Activated CD4-positive, alpha-beta T cell treated with anti-CD3 and anti-CD28 coated beads, Interleukin-2, amount 10 ng/mL, durations not matched to agents 24 days and 14 days (primary cell): ENCODE measurements at places on chromosomes 7 and 10.

- no peak for DNase-seq
Measured at GRCh38 chr7:107494315-107494751, 24.5 kb downstream of the GPR22 start.

DNA sequence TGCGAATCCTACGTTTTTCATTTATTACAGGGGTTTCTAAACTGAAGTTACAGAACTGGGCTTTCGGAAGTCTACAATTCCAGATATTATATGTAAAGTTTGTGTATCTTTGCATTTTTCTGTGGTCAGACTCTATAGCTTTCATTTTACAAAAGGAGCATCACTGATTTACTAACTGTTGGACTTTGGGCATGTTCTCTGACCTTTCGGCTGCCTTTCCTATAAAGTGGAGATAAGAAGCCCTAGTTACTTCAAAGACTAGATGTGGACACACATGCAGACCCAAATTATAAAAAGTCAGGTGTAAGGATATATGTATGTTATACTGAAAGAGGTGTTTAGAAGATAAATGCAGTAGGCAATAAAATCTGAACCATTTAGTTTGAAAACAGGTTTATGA is 126.6 kb upstream of the PRKCQ start:
- no peak for DNase-seq

DNA sequence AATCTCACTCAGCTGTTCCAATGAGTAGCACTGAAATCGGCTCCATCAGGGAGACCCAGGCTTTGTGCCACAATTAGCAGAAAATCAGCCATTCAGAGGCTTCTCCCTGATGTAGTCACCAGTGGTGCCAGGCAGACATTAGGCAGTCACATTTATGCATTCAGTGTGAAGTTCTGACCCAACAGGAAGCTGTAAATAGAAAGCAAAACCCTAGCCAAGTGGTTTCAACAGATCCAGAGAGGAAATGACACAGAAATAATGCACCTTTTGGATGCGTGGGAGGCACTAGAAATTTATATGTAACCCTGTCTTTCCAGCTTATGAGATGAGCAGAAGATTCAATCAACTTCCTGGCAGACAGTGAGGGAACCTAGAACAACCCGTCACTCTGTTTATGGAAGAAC is 186.4 kb downstream of the PDE1C start:
- DNase-seq, result no peak

- no peak for DNase-seq
Measured at GRCh38 chr7:5633161-5634106, 148.0 kb downstream of the RNF216 start.

GRCh38 chr7:152636441-152636840 is 39.5 kb downstream of the XRCC2 start:
- no peak for DNase-seq

- DNase-seq, result no peak
Measured at GRCh38 chr10:69446650-69447151, 4.6 kb upstream of the TSPAN15 start.

DNA sequence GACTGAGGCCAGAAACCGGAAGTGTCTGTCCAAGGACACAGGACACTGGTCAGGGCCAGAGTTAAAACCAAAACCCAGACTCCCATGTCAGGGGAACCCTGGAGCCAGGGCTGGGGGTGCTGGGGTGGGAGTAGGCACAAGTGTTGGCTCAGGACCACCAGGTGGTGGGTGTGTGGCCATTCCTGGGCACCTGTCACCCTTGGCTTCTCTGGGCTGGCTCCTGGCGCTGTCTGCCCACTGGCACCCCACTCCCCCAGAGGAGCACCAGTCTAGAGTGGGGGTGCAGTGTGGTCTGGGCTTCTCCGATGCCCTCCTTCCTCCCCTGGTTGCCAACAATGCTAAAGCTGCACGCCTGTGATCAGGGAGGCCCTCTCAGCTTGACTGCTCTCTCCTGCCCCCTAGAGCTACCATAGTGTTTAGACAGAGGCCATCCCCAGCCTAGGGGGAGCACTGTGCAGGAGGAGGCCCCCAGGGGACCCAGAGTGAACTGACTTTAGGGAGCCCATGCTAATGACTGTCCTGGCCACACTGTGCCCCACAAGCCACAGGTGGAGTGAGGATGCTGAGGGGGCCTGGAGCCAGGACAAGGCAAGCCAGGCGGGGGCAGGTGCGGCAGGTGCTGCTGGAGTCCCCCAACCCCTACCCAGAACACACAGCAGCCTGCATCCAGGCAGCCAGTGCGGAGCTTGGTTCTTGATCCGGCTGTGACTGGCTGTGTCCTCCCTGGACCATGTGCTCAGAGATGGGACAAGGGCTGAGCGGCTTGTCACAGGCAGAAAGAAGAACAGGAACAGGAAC is 11.0 kb downstream of the RASGEF1A start:
- DNase-seq, result peak; percentile 83

DNA sequence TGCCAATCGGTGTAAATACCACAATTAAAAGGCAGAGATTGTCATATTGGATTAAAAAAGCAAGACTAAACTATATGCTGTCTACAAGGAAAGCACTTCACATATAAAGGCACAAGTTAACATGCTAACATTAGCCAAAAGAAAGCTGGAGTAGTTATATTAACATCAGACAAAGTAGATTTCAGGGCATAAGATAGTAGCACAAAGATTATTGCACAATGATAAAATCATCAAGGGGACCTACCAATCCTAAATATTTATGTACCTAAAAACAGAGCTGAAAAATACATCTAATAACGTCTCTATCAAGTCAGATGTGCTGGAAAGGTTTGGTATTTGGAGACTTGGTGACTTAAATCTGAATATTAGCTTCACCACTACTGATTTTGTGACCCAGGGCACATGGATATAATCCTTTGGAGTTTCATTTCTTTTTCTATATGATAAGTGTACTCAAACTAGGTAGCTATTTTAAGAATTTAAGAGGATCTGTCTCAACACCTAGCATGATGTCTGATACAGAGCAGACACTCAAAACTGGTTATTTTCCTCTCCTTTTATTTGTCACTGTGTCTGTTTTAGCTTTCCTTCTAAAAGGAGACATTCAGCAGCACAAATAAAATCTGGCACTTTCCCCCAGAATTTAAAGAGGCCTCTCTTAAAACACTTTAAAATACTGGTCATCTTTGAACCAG is 156.5 kb downstream of the DOCK4 start:
- no peak for DNase-seq

GRCh38 chr7:87140271-87140748 is 11.9 kb upstream of the DMTF1 start:
- no peak for DNase-seq

DNA sequence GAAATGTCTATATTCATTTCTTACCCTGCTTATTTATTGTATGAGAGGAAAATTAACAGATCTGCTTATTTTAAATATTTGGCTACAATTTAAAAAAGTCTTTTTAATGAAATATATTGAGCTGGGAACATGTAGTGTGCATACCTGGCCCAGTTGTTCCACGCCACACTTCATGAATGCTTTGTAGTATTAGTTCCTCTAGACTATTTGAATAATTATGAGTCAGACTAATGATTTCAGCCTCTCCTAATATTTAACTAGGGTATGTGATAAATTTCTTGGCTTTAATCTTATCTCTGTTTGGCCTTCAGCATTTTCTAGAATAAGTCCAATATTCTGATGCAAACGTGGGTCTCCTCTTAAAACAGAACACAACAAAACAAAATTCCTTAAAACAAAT is 226.6 kb downstream of the CREB5 start:
- no peak for DNase-seq
